ENCODE measurements at places on chromosomes 16 and 17.

GRCh38 chr16:25171390-25171789 lies 45.4 kb upstream of the AQP8 start:
- no peak for DNase-seq

DNA sequence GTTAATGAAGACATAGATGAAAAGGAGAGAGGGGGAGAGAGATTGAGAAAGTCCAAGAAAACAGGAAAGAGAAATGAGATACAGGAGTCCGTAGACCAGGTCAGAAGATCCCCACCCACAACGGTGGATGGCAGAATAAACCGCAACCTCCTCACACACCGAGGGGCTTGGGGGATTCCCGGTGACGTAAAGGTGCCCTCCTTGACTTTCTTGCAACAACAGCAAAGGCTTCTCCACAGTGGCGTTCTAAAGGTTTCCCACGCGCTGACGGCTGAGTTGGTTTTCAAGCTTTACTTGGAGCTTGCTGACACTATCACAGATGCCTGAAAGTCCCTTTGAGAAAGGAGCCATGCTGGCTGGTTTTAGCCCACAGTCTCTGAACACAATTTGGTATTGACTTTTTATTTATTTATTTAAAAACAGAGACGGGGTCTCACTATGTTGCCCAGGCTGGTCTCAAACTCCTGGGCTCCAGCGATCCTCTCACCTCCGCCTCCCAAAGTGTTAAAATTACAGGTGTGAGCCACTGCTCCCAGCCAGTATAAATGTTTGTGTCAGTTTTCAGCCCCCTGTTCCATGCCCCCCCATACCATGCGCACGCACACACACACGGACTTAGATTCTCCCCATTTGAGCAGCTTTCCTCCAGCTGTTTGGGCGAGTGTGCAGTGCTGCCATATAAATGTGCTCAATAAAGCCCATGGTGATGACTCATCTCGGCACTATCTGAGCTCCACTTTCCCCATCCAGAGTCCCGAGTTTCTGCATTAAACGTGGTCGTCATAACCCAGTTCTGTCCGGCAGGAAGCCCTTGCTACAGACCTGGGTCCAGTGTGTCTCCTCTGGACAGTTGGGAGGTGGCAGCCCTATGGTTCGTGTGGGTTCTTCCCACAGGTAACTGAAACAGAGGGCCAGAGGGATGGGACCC lies 33.0 kb upstream of the SEC14L1 start:
- no peak for DNase-seq

GRCh38 chr16:29688172-29688571 lies 9.2 kb downstream of the QPRT start:
- no peak for DNase-seq

GRCh38 chr16:65494080-65494479 lies 372.2 kb upstream of the CDH11 start:
- DNase-seq, result no peak

- DNase-seq, result no peak
Observed at GRCh38 chr16:5865236-5865635, 767.6 kb upstream of the EEF2KMT start.

DNA sequence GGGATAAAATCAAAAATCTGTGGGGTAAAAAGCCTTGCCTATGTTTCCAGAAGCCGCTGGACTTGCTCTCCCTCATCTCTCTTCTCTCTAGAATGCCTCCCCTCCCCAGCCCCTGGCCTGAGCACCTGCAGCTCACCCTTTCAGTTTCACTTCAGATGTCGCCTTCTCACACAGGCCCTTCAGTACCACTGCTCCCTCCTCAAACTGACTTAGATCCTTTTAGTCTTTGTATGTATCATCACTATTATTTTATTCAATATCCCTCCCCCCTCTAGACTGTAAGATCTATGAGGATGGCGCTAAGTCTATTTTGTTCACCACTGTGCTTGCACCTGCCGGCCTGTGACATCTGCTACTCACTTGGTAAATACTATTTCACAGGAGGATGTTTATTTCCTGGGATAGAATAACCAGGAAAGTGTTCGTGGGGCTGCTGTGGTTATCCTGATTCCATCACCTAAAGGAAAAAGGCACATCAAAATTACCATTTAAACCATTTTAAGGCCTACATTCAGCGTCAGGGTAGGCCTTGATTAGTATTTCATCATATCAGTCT lies 122.3 kb downstream of the MRTFB start:
- no peak for DNase-seq

DNA sequence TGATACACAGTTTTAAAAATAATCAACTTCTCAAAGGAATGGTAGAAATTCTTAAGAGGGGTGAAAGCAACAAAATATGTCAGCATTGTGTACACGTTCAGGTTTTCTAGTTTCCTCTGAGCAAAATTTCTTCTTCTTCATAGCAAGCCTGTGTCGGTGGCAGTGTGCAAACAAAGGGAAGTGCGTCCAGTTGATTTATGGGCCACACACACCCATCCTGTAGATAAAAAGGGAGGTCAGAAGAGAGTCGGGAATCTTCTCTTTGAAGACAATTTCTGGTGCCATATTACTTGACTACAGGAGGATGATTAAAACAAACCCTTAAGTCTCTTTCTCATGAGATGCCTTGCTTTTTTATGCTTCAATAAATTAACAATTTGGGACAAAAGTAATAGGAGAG lies 484.1 kb upstream of the SALL1 start:
- DNase-seq, result no peak

- peak; percentile 69 for DNase-seq
Observed at GRCh38 chr17:33519692-33520091, 226.6 kb upstream of the ASIC2 start.

GRCh38 chr16:31219154-31219741 lies 2.3 kb upstream of the PYDC1 start:
- DNase-seq, result no peak

DNA sequence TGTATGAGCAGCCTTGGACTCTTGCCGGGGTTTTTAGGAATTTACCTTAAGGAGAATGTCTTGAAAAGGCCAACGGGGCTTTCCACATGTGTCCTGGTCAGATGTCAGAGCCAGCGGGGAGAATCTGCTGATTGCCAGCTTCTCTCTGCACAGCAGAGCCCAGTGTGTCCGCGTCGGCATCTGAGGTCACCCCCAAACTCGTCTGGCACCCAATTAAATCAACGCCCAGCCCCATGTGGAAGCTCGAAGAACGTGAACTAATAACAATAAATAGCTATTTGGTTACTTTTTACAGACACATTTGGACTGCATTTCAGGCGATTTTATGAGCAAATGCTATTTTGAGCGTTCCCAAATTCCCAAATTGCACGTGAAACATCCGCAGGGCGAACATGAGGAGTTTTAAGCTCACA lies 303.5 kb downstream of the FOXL1 start:
- no peak for DNase-seq

Measured in right lobe of liver (tissue), 6 donors.